ENCODE measurements at places on chromosomes 11 and 22.

DNA sequence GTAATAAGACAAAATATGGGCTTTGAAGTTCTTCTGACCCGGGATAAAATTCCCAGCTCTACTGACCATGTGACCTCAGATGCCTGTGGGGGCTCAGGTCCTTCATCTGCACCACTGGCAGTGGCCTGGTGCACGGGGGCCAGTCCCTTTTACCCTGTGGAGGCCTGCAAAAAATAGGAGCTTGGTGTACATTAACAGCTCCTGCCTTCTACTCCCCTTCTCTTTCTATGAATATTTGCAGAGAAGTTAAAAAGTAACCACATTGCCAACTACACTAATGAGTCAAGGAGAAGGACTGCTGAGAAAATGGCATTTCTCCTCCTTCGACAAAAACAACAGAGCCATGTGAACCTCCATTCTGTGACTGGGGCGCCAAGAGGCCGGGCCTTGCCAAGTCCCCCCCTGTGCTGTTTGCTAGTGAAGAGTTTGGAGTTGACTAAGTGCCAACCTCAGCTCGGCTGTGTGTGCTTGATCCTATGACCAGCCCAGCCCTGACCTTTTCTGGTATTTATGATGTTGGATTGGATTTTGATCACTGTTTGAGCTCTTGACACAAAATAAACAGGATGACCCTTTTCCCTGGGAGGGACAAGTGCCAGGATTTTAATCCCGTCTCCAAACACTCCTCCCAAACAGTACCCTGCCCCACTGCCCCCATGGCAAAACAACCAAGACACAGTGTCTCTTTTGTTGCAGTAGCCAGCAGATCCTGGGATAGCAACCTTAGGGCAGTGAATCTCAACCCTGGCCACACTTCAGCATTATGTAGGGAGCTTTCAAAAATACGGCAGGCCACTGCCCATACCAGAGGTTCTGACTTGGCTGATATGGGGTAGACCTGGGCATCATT, 380.1 kb downstream of the LARGE1 start:
- no peaks in the 10 kb centered on the region for H3K36me3 ChIP-seq
- H3K4me1 ChIP-seq, result peaks cover 11% of the 10 kb centered on the region
- H3K27me3 ChIP-seq, result no peaks in the 10 kb centered on the region
- no peak for DNase-seq
- H3K4me3 ChIP-seq, result no peak overlapping the region

DNA sequence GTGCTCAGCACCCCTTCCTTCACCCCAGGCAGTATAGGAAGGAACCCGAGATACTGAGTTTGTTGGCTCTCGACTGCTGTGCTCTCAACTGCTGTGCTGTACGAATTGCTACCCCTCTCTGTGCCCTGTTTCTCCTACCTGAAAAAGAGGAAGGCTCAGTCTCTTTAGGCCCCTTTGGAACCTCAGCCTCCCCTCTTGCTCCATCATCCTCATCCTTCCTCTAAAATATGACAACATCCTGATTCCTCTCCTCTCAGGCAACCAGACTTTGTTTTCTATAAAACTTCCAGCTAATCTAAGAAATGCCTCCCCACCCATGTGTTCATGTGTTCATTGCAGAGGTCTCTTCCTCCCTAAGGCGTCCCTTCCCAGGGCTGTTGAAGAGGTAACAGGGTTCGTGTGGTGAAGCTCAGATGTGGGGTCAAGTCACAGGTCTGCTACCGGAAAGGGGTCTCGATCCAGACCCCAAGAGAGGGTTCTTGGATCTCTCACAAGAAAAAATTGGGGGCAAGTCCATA, 35.5 kb upstream of the CD82 start:
- DNase-seq, result no peak
- no peak overlapping the region for H3K4me3 ChIP-seq
- no peaks in the 10 kb centered on the region for H3K27me3 ChIP-seq

GRCh38 chr11:95148938-95149337, 59.3 kb downstream of the ENDOD1 start:
- no peak overlapping the region for H3K27ac ChIP-seq
- H3K4me1 ChIP-seq, result no peaks in the 10 kb centered on the region
- H3K27me3 ChIP-seq, result peaks cover 50% of the 10 kb centered on the region
- H3K4me3 ChIP-seq, result no peak overlapping the region
- no peak for DNase-seq
- H3K36me3 ChIP-seq, result no peaks in the 10 kb centered on the region

- peak overlapping the region; percentile 95 for H3K4me3 ChIP-seq
- peaks cover 4% of the 10 kb centered on the region for H3K4me1 ChIP-seq
- peak overlapping the region; percentile 93 for H3K27ac ChIP-seq
- H3K27me3 ChIP-seq, result no peaks in the 10 kb centered on the region
- peak; percentile 74 for DNase-seq
These were observed 974 bp downstream of the DGCR8 start for GRCh38 chr22:20080776-20081654.

DNA sequence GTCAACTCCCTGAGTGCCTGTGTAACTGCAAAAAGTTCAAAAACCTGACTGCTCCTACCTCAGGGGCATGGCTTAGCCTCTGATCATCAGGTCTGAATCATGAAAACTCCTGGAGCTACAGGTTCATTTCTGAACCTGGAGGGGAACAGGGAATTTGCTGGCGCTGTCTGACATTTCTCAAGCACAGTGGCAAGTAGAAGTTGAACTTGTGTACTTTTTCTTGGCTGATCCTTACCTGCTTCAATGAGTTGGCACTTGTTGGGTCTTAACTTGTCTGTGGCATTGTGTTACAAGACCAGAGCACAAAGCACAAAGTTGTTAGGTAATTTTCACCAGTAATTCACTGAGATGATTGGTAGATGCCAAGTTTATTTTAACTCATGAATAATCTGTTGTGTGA, 3.3 kb downstream of the TMEM109 start:
- H3K4me3 ChIP-seq, result no peak overlapping the region
- H3K27ac ChIP-seq, result no peak overlapping the region
- H3K36me3 ChIP-seq, result peaks cover 30% of the 10 kb centered on the region
- peaks cover 12% of the 10 kb centered on the region for H3K4me1 ChIP-seq
- DNase-seq, result no peak
- no peaks in the 10 kb centered on the region for H3K27me3 ChIP-seq

- peaks cover 36% of the 10 kb centered on the region for H3K36me3 ChIP-seq
- no peaks in the 10 kb centered on the region for H3K27me3 ChIP-seq
- no peaks in the 10 kb centered on the region for H3K4me1 ChIP-seq
These were observed 595 bp downstream of the SYVN1 start for GRCh38 chr11:65133724-65134123.

DNA sequence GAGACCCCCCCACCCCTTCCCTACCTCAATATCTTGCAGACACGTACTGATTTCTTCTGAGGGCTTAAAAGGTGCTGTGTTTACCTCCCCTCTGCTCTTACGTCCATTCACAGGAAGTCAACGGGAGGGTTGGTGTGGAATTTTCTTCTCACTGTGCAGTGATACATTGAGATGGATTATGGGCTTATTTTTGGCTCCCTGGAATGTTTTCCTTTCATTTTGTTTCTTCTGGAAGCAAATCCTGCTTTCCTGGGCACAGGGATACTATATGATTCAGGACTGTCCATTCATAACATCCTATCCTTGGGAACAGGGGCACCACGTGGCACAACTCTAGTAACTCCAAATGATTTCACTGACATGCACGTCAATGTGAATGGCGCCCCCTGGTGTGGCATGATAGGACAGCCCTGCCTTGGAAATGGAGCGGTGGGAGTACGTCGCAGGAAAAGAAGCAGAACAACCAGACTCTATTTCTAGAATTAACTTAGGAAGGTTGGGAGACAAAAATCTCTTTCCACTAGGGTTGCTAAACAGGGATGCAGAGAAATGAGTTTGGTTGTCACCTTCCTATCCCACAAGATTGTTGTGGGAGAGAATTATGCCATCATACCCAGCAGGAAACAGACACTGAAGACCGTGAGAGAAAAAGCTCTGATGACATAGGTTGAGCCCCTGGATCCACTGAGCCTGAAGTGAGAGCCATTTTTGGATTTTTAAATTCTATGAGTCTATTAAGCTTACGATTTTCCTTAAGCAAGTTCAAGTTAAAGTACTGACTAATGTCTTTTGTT, 146.5 kb upstream of the RAG2 start:
- peaks cover 6% of the 10 kb centered on the region for H3K27me3 ChIP-seq
- H3K4me3 ChIP-seq, result no peak overlapping the region
- peak; percentile 94 for DNase-seq
- no peak overlapping the region for H3K27ac ChIP-seq
- H3K36me3 ChIP-seq, result no peaks in the 10 kb centered on the region

DNA sequence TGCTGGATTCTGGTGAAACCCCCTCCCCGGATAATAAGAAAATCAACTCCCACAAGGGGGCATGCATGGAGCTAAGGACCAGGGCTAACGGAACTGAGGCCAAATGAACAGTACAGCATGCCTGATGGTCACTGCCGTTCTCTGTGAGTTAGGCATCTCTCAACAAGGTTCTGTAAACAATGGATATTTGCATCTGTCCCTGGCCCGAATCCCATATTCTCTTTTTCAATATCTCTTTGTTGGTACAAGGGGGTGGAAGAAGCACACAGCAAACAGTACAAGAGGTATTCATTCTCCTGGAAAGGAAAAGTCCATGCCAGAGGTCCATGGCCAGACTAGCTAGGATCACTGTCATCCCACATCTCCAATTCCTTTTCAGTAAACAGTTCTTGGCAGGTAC, 32.2 kb upstream of the APOA1 start:
- DNase-seq, result no peak
- H3K27ac ChIP-seq, result no peak overlapping the region
- no peak overlapping the region for H3K4me3 ChIP-seq
- H3K27me3 ChIP-seq, result no peaks in the 10 kb centered on the region
- H3K4me1 ChIP-seq, result no peaks in the 10 kb centered on the region

- H3K4me1 ChIP-seq, result peaks cover 6% of the 10 kb centered on the region
- DNase-seq, result no peak
- no peaks in the 10 kb centered on the region for H3K27me3 ChIP-seq
- no peaks in the 10 kb centered on the region for H3K36me3 ChIP-seq
- no peak overlapping the region for H3K27ac ChIP-seq
These were observed 27.9 kb downstream of the MB start for GRCh38 chr22:35589071-35589755.

GRCh38 chr11:18749681-18750319, 23.8 kb upstream of the IGSF22 start:
- H3K27ac ChIP-seq, result no peak overlapping the region
- H3K4me1 ChIP-seq, result no peaks in the 10 kb centered on the region
- H3K36me3 ChIP-seq, result no peaks in the 10 kb centered on the region
- no peaks in the 10 kb centered on the region for H3K27me3 ChIP-seq
- peak; percentile 85 for DNase-seq
